ENCODE measurements at places on chromosomes 12 and 14.

GRCh38 chr14:104659146-104659545, 30.3 kb upstream of the INF2 start:
- DNase-seq, result no peak

GRCh38 chr14:71625891-71626701, 306.1 kb upstream of the RGS6 start:
- DNase-seq, result no peak

DNA sequence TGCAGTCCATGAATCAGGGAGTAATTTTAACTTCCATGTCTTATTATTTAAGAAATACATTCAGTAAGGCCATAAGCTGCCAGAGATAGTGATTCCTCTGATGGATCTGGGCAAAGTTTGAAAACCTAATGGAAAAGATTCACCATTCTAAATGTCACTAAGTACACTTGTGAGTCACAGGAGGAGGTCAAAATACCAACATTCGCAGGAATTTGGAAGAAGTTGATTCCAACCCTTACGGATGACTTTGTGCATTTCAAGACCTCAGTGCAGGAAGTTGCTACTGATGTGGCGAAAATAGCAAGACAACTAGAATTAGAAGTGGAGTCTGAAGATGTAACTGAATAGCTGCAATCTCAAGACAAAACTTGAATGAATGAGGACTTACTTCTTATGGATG, 69.8 kb downstream of the OSBPL8 start:
- no peak for DNase-seq

DNA sequence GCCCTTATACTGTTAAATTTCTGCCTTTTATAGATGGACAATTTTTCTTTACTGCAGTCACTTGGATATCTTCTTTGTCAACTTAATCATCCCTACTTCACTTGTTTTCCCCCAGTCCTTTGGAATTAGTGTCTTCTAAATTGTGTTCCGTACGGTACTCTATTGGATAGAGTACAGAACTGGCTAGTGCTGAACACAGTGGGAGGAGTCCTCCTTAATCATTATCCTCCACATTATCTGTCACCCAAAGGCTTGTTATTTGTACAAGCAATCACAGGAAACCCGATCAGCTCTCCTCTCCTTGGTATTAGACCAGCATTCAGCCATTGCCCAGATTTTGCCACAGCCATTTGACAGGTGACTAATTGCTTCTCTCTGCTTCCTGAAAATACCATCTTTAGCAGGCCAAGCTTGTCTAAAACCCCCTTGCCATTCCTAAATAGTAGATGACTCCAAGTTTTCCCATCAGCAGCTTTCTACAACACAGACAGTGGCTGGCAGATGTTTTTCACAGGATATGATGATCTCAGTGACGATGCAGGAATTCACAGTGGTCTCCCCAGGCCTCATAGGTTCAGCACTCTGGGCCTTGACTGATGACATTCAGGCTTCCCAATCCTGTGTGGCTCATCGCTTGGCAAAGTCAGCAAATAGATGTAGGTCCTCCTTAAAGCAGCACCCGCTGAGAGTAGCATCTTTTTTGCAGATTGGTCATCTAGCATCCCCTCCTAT, 216.0 kb upstream of the RGS6 start:
- no peak for DNase-seq

GRCh38 chr14:104600141-104600643, 4.4 kb downstream of the TMEM179 start:
- no peak for DNase-seq

- peak; percentile 99 for DNase-seq
Measured at GRCh38 chr12:96194971-96195844, 1.0 kb downstream of the ELK3 start.
